ENCODE measurements at places on chromosomes 2 and 18.

- no peak for DNase-seq
Measured at GRCh38 chr18:23094411-23095190, 40.7 kb upstream of the CABLES1 start.

- DNase-seq, result no peak
Measured at GRCh38 chr18:59008302-59008974, 131.2 kb upstream of the SEC11C start.

DNA sequence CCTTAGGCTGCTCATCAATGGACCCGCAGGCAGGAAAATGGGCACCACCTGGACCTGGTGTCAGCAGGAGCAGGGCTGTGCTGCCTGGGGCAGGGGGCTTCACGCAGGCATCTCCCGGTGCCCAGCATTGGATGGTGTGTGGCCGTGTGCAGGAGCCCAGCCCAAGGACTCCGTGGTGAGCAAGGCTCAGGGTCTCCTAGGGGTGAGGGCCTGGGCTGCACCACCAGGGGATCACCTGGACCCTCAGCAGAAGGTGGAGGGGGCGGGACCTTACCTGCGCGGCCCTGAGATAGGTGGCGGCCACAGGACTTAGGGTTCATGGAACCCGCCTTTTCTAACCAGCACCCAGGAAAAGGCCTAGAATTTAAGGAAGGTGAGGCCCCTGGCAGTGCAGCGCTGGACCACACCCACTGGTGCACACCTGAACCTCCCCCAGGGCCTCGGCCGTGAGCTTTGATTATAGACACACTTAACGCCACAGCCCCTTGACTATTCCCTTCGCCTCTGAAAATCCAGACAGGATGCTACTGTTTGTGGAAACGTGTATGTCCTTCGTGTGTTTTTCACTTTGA, 89.0 kb downstream of the TMEM18 start:
- DNase-seq, result no peak

DNA sequence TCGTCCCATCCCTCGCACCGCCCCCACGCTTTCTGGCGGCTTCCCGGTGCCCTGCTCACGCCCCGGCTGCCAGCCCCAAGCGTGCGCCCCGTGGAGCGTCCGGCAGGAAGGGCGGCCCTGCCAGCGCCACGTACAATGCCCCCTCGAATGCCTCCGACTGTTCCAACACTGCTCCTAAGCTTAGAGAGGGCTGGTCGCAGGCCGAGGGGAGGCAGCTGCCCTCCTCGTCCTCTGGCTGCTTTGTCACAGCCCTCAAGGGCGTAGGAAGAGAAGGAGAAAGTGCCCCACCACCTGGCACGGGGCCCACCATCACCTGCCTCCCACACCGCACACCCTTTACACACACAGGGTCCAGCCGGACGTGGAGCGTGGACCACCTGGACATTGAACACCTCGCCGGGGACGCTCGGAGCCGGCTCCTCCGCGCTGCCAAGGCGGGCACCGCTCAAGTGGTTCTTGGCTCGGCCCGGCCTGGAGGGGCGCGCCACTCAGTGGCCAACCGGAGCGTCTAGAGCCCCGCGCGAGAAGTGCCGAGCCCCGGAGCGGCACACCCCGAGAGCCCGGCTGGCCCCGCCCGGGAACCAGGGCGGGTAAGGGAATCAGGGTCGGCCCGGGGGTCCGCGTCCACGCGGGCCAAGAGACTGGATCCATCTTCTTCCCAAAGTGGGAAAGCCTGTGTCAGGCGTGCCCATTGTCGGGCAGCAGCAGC, 830 bp downstream of the DNER start:
- no peak for DNase-seq

DNA sequence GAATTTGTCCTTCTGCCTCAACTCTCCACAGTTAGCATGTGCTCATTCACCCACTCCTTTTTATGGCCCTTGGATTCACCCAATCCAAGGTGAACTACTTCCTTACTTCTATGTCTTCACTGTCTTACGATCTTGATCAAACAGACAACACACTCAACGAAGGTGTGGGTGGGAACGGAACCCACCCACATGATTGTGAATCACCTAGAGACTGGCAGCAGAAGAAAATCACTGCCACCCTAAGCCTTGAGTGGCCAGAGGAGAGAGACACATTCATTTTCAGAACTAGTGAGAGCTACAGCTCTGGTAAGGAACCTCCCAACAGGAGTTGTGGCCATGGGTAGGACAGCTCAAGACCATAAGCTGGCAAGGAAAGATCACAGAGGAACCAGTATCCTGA, 194.3 kb downstream of the PLCL1 start:
- no peak for DNase-seq

GRCh38 chr18:35409911-35410310, 32.8 kb upstream of the ZNF396 start:
- DNase-seq, result peak; percentile 65

DNA sequence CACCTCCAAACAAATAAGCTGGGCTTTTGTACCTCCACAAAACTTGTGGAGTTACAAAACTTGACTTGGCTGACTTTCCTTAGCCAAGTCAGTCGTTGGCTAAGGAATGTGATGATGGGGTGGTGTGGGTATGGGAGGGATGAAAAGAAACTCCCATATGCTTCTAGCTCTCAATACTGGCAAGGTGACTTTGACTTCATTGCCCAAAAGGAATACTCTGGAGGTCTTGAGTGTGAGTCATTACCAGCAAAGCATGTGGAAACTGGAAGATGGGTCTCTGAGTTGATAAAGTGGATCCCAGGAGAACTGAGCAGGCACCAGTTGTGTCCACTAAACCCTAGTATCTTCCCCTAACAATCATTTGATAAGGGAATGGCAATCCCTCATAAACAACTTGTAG, 226.7 kb downstream of the GULP1 start:
- no peak for DNase-seq

- DNase-seq, result no peak
Measured at GRCh38 chr18:73150199-73150598, 282.4 kb upstream of the NETO1 start.

GRCh38 chr18:7575465-7576028, 8.4 kb downstream of the PTPRM start:
- DNase-seq, result no peak

- no peak for DNase-seq
Measured at GRCh38 chr2:191693778-191694177, 15.8 kb downstream of the NABP1 start.

DNA sequence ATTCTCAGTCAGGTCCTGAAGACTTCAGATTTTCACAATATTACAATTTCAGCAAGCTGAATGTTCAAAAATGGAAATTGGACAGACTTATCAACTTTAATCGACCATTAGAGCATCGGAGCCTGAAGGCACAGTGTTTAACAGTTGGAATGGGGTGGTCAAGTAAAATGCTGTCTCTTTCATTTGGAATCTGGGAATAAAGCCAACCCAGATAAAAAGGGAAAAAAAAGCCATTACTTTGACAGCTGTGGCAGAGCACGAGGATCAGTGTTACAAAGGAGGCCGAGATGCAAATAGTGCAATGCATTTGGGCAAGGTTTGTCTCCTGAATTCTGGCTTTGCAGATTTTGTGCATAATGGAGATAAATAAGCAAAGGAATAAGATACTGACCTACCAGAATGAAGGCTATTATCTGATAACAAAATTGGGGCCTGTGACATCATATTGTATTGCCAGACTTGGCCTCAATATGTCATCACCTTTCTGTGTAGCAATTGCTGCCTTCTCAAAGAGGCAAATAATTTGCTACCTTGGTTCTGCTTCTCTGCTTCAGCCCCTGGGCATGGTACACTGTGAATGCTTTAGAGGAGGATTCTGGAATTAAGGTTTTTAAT, 277.5 kb upstream of the KLHL29 start:
- DNase-seq, result no peak

DNA sequence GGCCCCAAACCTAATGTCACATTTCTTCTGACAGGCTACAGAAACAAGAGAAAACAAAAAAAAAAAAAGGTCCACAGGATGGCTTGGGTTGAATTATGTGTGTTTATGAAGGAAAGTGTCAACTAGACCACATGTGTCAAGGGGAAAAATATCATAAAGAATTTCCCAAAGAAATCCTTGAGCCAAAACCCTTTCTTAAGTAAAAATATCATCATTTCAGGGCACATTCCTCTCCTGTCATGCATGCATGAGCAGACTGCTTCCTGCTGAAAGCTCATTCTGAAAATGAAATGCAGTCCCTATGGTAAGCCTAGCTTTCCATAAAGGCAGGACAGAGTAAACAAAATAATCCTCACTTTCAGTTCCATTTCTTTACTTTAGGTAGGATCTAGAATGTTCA, 85.7 kb upstream of the RBBP8 start:
- no peak for DNase-seq

- DNase-seq, result no peak
Measured at GRCh38 chr2:42954227-42954962, 162.0 kb upstream of the HAAO start.

DNA sequence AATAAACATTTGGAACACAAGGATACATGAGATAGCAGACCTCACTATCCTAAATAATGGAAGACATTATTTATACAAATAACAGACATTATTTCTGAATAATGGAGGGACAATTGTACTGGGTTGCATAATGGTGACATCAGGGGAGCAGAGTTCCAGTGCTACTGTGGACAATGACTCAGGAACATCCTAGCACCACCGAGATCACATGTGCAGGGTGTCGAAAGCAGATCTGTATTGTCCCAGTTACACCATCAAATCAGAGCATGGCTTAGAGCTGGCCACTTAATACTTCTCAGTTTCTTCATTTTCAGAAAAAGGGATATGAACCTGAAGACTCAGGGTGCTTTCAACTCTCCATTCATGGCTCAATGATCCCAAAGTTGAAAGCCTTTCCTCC, 249.1 kb upstream of the RBMS1 start:
- peak; percentile 95 for DNase-seq

- no peak for DNase-seq
Measured at GRCh38 chr2:212344131-212344530, 194.5 kb downstream of the ERBB4 start.

- no peak for DNase-seq
Measured at GRCh38 chr2:45814488-45814887, 163.0 kb downstream of the PRKCE start.

- DNase-seq, result peak; percentile 43
Measured at GRCh38 chr2:36438449-36438977, 82.9 kb downstream of the CRIM1 start.

DNA sequence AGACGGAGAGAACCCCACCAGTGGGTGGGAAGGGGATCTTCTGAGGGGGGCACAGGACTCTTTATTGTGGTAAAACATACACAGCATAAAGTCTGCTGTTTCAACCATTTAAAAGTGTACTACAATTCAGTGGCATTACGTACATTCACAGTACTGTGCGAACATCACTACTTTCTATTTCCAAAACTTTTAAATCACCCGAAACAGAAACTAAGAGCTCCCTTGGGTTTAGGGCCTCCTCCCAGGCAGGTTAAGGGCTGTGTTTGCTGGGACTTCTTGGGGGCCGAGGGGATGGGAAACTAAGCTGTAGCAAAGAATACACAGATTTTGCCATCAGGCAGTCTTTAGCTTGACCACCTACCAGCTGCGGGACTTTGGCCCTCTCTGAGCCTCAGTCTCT, 242.0 kb downstream of the HAUS1 start:
- no peak for DNase-seq

- no peak for DNase-seq
Measured at GRCh38 chr2:9897846-9898245, 53.6 kb upstream of the GRHL1 start.

DNA sequence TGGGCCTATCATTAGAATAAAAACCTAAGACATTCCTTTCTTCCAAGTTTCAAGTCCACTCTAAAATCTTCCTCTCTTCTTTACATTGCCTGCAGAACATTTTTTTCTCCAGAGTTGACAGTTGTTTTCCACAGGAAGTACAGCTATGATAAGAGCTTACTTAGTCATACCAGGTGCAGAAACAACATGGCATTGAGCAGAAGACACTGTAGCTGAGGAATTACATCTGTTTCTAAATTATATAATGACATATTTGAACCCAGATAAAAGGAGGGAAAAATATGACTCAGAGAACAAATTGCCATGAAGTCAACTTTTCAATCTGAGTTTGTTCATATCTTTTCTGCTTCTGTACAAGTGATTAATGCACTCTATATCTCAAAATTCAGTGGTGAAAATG, 30.2 kb downstream of the CMPK2 start:
- no peak for DNase-seq

DNA sequence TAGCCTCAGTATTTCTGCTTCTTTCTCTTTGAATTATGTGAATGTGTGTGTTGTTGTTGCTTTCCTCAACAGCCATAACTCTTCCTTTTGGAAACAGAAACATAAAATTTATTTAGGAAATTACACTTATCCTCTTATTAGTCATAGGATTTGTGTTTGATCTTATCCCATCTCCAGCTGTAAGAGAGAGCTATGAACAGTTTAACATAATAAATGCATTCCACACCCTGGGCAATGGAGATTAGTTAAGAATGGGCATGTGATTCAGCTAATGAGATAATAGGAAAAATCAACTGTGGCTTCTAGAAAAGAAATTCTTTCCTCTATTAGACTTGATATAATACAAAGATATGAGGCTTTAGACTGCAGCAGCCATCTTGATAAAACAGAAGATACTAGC, 55.0 kb downstream of the SCN7A start:
- DNase-seq, result no peak

- DNase-seq, result no peak
Measured at GRCh38 chr2:776487-776886, 99.3 kb upstream of the TMEM18 start.

- no peak for DNase-seq
Measured at GRCh38 chr2:2572393-2573204, 241.5 kb upstream of the MYT1L start.

DNA sequence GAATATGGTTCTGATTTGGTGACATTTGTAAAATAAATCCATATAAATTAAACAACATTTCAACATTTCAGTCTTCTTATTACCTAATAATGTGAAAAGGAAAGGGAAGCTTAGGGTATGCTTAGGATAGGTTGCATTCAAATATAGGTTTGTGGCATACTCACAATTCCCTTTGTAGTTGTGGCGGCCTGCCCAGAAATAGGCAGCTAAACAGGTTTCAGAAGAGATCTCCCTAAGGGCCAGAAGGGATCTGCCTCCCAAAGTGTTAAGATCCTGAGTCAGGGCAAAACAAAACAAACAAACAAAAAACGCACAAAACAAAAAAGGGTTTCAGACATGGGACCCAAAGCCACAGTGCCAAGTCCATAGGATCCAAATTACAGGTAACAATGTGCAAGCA, 41.4 kb upstream of the TCF7L1 start:
- no peak for DNase-seq

DNA sequence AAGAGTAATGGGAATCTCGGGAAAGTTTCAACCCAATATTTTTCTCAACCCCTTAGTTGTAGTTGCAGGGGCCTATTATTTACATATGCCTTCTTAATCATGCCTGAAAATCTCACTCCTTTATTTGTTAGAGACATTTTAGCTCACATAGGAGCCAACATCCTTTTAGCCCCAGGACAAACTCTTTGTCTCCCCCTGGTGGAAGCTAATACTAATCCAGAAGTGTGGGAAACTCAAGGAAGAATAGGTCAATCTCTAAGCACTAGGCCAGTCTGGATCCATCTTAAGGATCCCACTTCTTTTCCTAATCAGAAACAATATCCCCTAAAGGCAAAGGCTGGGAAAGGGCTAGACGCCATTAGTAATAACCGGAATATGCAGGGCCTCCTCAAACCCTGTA, 550.9 kb upstream of the PKDCC start:
- DNase-seq, result no peak

GRCh38 chr2:224528171-224528570, 57.0 kb downstream of the CUL3 start:
- no peak for DNase-seq

GRCh38 chr2:149410701-149411484, 80.5 kb downstream of the LYPD6 start:
- DNase-seq, result no peak
